ENCODE measurements at places on chromosomes 2 and 18.

- DNase-seq = no peak
Measured at GRCh38 chr2:12043131-12043530, 296.7 kb downstream of the LPIN1 start.

GRCh38 chr18:51383116-51383515 is 185.6 kb upstream of the MEX3C start:
- no peak for DNase-seq

DNA sequence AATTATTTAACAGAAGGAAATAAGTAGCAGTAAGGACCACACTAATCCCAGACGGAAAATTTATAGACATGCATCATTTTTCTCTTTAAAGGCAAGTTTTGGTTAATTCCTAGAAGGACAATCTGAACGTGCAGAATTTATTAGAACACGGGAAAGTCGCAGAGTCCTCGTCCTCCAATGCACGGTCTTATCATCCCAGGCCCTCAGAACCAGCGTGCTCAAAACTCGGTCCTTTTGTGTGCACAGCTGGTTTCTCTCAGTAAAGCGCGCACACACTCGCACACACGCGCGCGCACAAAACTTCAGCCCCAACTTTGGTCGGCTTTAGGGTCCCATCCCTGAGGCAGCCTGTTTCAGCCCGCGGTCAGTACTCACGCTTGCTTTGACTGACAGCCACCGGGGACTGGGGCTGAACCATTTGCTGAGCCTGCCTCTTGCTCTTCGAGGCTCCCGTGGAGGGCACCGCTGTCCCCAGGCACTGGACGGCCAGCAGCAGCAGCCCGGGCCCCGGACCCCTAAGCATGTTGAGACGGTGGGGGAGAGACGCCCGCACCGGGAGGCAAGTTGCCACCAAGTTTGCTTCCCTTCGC is 493 bp downstream of the FN1 start:
- no peak for DNase-seq

GRCh38 chr2:64515086-64515485 is 9.0 kb upstream of the AFTPH start:
- DNase-seq = no peak

DNA sequence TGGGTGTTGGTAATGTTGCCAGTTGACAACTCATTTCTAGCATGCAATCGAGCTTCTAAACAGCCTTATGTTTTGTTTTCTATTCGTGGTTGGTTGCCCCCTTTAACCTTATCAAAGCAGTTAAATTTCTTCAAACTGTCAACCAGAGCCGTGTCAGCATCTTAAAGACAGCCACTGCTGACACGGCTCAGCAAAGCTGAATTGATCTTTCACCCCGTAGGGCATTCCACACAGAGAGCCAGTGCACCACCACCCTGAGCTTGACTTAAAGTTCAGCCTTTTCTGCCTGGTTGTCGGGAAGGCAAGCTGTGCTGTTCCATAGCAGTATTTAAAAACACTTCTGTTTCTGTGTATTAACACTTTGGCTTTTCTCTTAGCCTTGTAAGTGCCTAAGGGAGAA is 355.0 kb upstream of the CHST9 start:
- no peak for DNase-seq

DNA sequence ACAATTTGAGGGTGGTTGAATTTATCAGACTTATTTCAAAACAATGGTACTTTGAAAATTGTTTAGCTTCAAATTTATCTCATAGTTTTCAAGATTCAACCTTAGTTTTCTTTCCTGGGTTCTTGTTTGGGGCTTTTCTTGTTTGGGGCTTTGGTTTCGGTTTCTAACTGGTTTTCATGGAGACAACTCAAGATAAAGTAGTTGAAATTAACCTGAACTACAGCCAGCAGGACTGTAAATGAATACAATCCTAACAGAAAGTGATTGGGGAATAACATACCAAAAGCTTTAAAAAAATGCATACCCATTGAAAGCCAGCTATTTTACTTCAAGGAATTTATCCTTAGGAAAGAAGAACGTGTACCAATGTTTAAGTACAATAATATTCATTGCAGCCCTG is 133.5 kb upstream of the SLC14A2 start:
- DNase-seq = no peak

DNA sequence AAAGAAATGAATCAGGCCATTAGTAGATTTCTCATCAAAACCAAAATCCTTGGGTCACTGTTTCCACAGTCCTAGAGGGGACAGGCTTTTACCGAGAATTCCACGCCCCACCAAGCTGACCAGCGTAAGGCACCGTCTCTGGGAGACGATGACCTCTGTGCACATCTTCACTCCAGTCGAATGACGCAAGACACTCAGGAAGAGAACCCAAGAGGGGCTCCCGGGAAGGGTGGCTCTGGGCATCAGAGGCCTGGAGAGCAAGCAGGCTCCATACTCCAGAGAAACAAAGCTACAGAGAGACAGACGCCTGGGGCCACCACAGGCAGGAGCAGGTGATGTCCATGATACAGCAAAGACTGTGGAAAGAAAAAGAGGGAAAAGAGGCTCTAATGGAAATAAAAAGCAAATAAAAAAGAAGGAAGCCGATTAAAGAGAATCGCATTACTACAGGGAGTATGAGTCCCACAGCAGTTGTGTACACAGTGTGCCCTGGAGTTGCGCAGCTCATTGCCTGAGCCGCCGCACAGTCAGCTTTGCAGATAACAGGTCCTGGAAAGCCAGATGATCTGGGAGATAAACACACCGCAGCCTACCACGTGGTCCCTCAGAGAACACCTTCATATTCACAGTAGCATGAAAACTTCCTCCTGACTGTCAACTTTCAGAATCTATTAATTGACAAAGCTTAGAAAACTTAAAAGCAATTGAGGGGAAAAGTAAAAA is 572.7 kb upstream of the SALL3 start:
- no peak for DNase-seq

DNA sequence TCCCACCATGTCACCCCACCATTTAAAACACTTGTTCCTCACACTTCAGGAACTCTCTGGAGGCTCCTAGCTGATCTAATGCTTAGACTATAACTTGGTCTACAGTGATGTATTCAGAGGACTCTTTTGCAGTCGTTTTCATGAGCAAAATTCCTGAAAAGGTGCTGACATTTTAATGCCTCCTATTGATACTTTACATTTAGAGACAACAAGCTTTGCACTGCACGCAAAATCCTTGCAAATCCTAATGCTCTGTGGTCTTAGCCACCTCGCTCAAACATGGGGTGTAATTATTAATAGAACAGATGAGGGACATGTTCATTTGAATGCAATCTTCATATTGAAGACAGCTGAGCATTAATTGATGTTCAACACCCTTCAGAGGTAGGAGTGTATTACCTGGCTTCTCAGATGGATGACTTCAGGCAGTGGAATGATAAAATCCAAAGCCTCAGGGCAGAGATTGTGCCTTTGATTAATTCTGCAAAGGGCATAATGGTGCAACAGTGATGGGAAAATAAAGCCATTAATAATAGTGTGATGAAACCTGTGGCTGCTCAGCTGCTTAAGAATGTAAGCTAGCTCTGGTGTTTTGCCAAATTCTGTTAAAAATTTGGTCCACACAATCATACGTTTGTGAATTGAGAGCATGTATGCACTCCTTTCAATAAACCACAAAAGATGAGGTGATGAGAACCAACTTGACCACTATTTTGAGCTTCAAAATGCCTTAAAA is 5.4 kb downstream of the CTAGE1 start:
- DNase-seq = no peak

DNA sequence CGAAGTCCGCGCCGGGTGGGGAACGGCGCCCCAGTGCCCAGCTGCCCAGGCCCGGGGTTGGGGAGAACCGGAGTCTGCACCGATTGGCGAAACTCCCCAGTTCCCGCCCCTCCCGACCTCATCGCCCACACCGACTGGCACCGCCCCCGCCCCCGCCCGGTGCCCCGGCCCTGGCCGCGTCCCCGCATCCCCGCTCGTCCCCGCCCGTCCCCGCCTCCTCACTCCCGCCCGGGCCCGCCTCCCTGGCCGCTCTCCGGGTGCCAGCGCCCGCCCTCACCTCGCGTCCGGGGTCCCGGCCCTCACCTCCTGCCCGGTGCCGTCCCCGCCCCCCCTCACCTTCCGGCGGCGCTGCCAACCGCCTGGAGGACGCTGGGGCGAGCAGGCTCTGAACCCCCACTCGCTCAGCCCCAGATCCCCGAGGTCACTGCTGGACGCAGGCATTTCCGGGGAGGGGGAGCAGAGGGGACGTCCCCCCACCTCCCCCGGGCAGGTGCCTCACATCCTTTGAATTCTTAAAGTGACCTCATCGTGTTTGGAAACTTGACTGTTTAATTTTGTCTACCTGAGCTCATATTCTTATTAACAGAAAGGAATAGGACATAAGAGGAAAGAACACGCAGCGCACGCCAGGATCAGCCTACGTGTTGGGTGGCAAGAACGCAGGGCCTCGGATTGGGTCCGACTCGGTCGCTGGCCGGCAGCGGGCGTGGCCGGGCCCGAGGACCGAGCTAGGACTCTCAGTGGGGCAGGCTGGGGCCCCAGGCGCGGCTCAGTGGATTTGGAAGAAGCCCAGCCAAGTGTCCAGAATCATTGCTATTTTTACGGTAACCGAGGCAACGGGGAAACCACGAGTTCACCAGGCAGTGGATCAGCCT is at the start of gene FAM110C:
Gene FAM110C (minus strand): TSS at position 35 of the 875 bp plus-strand sequence. CDS start 120 bp downstream, outside the sequence.
- DNase-seq = no peak

DNA sequence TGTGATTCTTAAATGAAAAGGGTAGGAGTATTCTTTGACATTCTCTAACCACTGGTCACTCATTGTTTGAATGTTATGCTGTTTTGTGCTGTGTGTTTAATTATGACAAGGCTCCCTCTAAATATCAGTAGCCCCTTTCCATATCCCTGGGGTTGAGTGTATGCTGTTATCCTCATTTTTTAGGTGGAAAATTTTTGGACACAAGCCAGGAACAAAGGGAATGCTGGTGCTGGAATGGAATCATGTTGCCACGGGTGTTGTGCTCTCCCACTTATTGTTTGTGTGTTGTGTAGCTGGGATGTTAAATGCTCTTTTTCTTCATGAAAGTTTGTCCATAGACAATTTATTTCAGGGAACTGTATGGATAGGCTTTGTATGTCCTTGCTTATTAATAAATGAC is 43.3 kb downstream of the ZNF532 start:
- DNase-seq = no peak

DNA sequence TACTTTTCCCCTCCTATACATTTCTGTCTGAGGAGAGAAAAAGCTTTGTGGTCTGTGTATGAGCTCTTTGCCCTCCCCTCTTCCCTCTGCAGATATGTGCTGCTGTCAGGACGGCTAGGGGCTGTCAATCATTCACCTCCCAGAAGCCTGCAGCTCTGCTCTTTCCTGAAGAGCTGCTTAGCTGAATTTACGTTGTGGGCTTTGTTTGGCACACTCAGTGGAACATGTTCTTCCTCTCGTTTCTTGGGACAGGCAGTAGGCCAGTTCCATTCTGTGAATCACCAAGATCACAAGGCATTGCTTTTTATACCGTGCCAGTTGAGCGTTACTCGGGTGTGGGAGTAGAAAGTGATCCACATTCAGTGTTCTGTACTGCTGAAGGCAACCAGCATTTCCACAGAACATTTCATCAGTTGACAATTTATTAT is 136.7 kb downstream of the LAMA3 start:
- no peak for DNase-seq

GRCh38 chr2:219661197-219661954 is 33.9 kb downstream of the SLC4A3 start:
- no peak for DNase-seq

- no peak for DNase-seq
Measured at GRCh38 chr18:11669271-11669947, 19.7 kb upstream of the GNAL start.

- no peak for DNase-seq
Measured at GRCh38 chr2:215684448-215685237, 248.8 kb upstream of the FN1 start.

- no peak for DNase-seq
Measured at GRCh38 chr2:203105996-203106395, 91.3 kb downstream of the NBEAL1 start.

- peak; percentile 53 for DNase-seq
Measured at GRCh38 chr2:28681158-28681571, 70.5 kb upstream of the PPP1CB start.

DNA sequence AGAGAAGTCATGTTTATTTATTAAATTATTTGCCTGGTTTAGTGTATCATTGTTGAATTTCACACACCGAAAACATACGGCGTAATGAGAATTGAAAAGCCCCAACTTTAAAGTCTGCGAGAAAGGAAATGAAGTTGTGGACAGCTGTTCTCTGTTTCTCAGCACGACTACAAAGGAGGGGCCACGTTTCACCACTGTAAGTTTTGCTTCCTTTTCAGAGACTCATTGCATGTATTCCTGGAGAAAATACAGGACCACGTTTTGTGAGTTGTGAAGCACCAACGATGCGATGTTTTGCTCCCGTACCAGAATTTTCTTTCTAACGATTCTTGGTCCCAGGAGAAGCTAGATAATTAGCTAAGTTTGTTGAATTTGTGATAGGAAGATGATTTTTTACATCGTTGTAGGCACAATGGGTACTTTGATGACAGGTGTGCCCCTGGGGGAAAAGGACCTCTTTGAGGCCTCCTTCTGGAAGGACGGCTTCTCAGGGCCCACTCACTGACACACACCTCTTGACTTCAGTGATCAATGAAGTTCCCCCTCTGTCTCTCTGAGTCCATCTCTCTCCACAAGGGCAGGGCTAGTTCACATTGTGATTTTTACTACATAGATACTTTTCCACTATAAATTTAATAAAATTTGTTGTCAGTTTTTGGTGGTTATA is 23.7 kb upstream of the ACKR3 start:
- no peak for DNase-seq

- no peak for DNase-seq
Measured at GRCh38 chr2:201643216-201643890, at the start of gene TMEM237. TSS of gene TMEM237 (minus strand) at chr2:201643503. CDS start at chr2:201643400, 103 bp downstream.

DNA sequence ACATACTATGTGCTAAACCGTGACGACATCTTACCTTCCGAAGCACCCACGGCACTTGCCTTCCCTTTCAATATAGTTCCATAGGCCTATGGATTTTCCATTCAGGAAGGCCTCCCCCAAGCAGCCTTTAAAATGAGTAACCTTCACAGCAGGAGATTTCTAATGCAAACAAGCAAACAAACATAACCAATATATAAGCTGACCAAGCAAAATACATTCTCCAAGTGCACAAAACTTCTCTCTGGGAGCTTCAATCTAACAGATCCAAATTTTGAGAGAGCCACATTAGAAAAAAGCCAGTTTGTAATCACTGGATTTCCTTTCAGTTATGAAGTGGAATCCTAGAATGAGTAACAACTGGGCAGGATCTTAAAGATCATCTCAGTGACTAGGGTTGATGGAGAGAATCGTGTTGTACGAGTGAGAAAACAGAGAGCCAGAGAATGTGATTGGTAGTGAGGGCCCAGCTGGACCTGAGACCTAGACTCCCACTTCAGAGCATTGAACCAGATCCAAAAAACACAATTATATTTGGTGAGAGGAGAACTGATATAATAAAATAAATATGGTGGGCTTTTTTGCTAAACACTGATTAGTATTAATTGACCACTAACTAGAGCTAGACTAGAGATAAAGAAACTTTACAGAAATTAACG is 145.6 kb downstream of the LAMA1 start:
- DNase-seq = no peak

All from activated CD8-positive, alpha-beta memory T cell treated with anti-CD3 and anti-CD28 coated beads for 48 hours (primary cell).